ENCODE measurements at places on chromosomes 11 and 22.

- DNase-seq = no peak
These were observed 34.4 kb downstream of the BRD1 start for GRCh38 chr22:49793296-49793695.

DNA sequence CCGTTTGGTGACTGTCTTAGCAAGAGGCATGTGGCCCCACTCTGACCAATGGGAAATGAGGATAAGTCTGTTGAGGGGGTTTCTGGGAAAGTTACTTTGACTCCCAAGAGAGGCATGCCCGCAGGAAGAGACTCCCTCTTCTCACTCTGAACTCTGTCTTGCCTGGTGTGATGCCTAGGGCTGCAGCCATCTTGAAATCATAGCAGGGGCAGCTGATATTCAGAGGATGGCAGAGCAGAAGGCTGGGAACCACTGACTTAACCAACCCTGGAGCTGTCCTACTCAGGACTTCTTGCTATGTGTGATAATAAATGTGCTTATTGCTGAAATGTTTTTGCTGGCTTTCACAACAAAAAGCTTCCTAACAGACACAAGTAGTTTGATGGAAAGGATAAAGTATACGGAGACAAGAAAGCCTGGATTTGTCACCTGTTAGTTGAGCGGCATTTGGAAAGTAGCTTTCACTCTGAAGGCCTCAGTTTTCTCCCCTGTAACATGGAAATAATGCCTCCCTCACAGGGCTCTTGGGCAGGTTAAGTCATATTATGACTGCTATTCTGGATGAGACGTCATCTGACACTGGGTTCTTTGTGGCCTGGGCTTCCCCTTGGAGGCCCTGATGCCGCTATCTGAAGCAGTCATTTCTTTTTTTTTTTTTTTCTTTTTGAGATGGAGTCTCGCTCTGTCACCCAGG is 128.5 kb downstream of the CEP164 start:
- DNase-seq = no peak

DNA sequence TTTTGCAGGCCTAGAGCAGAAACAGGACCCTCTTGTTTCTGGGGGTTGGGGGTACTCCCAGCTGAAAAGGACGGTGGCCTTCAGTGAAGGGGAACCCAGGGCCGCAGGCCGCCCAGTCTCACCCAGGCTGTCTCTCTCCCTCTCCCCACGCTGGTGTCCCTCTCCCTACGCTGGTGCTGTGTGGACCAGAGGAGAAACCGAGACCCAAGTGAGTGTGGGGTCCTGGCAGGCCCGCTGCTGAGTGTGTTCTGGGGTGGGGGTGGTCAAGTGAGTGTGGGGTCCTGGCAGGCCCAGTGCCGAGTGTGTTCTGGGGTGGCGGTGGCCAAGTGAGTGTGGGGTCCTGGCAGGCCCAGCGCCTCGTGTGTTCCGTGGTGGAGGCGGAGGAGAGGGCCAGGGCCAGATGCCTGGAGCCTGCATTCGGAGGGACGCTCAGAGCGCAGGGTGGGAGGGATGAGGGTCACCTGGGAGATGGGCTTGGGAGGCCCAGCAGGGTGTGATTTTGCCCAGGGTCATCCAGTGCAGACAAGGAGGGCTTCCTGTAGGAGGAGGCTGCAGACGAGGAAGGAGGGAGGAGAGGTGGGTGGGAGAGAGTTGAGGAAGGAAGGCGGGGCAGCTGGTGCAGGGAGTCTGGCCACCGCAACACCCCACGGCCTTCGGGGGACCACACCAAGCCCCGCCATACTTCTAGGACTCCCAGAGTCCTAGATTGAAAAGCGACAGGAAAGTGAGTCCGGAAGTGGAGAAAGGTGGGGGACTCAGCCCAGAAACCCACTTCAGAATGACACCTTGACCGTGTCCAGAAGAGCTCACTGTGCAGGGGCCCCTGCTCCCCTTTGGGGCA is 10.3 kb downstream of the TNNT3 start:
- DNase-seq = no peak

DNA sequence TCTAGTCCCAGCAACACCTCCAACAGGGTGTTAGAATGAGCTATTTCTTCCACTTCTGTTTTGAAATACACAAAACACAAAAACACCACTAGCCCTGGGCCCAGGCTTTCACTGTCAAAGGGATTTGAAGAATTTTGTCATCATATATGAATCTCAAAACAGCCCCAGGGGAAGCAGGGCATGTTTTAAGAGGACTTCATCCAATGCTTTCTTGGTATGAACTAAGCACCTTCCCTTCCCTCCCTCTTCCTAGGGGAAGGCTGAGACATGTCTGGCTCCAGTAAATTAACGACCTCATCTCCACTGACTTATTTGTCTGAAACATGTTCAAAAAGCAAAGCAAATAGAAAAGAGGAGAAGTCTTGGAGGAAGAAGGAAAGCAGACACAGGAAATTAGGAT is 75.7 kb upstream of the INCENP start:
- no peak for DNase-seq

Data from right forelimb (tissue), 1 donor.